A549 (cell line): ENCODE measurements at places on chromosomes 3 and 15. TPM values are rescaled to one million over a fixed set of nuclear protein-coding genes. Genes with fewer than 3 reads are reported as not detected.

- DNase-seq = no peak
Observed at GRCh38 chr3:128266453-128266852, 113.2 kb downstream of the EEFSEC start.

DNA sequence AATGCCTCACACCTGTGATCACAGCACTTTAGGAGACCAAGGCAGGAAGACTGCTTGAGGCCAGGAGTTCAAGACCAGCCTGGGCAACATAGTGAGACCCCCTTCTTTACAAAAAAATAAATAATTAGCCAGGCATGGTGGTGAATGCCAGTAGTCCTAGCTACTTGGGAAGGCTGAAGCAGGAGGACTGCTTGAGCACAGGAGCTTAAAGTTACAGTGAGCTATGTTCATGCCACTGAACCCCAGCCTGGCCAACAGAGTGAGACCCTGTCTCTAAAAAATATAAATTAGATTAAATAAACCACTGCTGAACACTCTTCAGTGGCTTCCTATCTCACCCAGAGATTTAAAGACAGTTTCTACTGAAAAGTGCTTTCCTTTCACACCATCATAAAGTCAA, 6.2 kb downstream of the IFT80 start:
- no peak for DNase-seq

DNA sequence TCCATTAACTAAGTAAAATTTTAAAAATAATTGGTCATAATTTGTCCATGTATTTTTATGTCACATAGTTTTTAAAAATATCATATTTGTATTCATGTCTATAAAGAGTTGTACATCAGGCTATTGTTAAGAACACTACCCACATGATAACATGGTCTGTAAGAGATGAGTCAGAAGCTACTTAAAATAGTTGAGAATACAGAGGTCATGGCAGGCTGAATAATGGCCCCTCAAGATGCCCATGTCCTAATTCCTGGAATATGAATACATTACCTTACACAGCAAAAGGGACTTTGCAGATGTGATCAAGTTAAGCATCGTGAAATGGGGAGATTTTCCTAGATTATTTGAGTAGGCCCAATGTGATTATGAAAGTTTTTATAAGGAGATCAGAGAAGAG, 782.9 kb upstream of the GOLIM4 start:
- DNase-seq = no peak

DNA sequence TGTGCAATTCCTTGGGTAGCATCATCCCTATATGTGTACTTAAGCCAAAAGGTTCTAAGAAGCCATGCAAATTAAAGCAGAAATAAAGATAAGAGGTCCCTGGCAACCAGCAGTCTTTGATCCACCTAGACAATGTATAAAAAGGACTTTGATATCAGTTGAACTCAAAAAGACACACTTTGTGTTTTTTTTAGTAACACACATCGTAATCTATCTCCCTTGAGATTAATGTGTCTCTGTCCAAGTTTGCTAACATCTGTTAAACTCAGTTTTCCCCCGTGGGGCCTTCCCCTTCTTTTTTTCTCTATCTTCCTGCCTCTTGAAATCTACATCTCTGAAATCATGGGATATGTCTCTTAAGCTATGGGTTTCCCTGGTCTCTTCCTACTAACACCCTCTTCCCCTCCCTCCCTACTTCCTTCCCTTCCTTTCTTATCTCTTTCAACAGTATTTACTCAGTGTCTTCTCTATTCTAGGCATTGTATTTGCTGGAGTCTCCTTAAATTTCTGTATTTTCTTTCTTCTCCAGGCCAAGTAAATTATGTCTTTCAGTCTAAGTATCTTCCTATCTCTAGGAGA, 27.7 kb downstream of the ALDH1A2 start:
- DNase-seq = no peak

DNA sequence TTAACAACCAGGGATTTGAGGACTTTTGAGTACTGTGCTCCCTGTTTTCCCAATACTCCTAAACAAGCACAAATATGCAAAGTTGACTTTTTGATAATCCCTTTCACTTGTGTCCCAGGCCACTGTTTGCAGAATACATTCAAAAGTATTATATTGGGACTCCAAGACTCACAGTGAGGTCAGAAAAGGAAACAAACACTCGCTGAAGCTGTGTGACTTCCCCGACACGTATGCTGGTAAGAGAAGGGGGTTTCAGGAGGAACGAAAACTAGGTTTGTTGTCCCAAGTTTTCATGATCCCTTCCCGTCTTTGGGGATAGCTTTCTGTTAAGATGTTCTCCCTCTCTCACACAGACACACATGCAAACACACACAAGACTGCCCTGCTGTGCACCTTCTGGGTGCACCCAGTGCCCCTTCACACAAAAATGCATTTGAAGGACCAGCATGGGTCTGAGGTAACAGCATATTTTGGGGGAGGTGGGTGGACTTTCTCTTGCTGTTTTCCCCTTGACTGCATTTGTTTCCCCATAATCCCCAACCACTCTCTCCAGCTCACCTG, 225.2 kb upstream of the PRICKLE2 start:
- no peak for DNase-seq

GRCh38 chr3:132001036-132001435, 33.8 kb downstream of the CPNE4 start:
- no peak for DNase-seq

SPESP1 gene
- polyA plus RNA-seq = not detected in 3 replicates

DNA sequence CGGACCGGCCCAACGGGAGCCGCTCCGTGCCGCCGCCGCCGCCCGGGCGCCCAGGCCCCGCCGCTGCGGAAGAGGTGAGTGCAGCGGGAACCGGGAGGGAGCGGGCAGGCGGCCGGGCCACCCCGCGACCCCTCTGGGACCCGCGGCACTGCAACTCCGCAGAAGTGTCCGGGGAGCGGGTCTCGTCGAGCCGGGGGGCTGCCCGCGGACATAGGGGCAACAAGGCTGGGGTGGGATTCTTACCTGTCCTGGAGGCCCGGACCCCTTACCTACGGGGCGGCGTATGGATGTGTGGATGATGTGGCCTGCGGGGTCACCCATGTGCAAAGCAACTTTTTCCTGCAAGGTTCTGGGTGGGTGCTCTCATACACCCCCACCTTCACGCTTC, 361 bp downstream of the SEMA3F start:
- no peak for DNase-seq

KAT2B gene
- polyA plus RNA-seq = 7.1 to 7.4 TPM (median 7.2 TPM) in 3 replicates

- no peak for DNase-seq
Observed at GRCh38 chr3:55686426-55687254, 199.5 kb upstream of the WNT5A start.

DNA sequence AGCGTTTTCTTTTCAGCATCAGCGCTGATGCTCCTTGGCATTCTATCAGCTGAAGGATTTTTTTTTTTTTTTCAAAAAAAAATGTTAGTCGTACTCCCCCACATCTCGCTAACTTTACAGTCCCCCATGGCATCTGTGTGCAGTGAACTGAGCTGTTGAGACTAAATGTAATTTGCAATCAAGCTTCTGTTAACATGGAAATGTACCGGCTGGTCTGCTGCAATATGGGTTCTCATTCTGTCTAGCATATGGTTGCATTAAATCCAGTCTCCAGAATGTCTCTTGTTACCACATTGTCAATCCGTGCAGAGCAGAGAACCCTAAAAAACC, 32.2 kb upstream of the TPRG1 start:
- no peak for DNase-seq

CCR1 gene
- polyA plus RNA-seq = not detected in 3 replicates

FBLN2 gene
- polyA plus RNA-seq = 1.6 to 2.7 TPM (median 2.6 TPM) in 3 replicates

DNA sequence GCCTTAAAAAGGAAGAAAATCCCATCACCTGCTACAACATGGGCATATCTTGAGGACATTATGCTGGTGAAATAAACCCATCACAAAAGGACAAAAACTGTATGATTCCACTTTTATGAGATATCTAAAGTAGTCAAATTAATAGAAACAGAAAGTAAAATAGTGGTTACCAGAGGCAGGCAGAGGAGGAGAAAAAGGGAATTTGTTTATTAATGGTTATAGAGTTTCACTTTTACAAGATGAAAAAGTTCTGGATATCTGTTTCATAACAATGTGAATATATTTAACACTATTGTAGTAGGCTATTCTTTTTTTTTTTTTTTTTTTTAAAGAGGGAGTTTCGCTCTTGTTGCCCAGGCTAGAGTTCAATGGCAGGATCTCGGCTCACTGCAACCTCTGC, 40.4 kb downstream of the DPH3 start:
- DNase-seq = no peak
